ENCODE measurements at places on chromosomes 11 and 22.
A peak's percentile ranks its signal among the peaks of the same experiment; 100 is the strongest.

DNA sequence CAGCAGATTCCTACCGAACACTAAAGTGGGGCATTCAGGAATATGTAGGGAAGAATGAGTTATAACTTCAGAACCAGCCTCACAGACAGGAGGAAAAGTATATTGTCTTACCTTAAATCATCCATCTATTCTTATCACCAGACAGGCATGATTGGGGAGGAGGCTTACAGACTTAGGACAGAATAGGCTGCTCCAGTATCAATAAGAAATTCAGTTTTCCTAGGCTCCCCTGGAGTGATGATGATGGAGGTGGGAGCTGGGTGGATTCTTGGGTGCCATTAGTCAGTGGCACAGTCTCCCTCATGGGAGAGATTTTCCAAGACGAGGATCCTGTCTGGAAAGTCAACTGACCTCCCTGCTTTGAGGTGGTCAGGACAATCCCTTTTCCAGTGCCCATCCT lies 225.0 kb downstream of the AASDHPPT start:
- DNase-seq = no peak

DNA sequence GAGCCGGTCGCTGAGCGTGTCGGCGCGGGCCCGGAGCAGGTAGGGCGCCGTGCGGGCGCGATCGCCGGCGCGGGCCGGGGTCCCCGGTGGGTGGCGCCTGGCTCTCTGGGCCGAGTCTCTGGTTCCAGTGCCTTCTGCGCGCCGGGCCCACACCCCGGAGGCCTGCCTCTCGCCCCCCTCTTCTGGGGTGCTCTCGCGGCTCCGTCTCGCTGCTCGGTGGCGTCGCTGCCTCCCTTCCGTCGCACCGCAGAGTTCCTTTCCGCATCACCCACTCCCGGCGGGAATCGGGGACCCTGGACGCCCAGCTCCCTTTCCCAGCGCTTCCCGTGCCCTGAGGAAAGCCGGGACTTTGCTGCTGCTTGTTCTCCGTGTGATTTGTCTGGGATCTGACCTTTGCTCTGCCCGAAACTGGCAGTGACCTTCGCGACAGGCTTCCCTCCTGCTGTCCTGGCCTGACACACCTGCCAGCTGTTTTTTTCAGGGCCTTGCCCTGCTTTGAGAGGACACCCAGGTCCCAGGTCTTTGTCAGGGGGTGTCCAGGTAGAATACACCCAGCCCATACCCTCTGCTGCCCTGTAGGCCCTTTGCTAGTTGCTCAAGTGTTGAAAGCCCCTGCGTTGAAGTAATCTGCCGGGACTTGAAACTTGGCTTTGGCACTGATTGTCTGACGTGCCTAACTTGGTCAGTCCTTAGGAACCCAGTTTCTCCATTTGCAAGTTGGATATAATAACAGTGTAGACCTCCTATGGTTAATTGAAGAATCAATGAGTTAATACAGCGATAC lies 711 bp downstream of the FDX1 start:
- peak; percentile 48 for DNase-seq

DNA sequence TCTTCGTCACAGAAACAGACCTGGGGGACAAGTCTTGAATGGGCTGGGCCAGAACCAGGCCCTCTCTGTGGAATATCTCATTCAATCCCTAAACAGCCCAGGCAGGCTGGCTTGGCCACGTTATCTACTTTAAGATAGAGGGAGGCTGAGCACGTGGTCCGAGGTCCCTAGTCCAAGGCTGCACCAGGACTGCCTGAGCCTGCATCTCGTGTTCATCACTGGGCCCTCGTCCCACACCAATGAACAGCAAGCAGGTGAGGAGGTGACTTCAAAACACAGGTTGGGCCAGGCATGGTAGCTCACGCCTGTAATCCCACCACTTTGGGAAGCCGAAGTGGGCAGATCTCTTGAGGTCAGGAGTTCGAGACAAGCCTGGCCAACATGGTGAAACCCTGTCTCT lies 20.3 kb upstream of the FGF3 start:
- no peak for DNase-seq

DNA sequence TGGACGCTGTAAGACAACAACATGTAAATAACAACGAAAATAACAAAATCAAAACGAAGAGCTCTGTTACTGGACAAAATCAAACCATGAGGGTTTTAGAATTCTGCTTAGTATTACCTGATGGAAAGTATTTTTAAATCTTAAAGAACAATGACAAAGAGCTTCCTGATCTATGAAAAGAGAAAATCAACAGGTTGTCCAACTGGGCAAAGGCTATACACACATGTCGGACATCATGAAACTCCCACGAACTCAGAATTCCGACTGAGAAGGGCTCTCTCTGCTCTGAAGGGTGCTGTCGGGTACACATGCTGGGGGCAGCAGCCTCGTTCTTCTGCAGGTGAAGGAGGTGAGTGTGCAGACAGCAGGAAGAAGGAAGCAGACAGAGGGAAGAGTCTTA lies 25.8 kb downstream of the CERK start:
- DNase-seq = no peak

GRCh38 chr11:133841279-133842043 lies 3.9 kb downstream of the SPATA19 start:
- DNase-seq = no peak

GRCh38 chr22:46801331-46801811 lies 38.9 kb downstream of the TBC1D22A start:
- no peak for DNase-seq

DNA sequence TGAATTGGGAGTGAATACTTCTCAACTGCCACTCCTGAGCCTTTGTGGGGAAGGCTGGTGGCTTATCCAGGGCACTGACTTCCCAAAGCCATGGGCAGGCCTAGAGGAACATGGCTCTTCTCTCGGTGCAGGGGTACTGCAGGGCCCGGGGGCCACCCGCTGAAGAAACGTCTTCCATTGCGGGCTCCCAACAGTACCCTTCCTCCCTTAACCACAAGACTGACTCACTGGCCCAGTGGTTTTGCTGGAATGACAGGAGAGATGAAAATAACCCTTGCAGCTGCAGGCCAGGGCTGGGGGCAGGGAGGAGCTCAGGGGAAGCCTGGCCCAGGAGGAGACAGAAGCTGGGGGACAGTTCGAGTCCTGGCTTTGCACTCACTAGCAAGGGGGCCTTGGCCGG lies 13.5 kb downstream of the TXN2 start:
- DNase-seq = peak; percentile 97

DNA sequence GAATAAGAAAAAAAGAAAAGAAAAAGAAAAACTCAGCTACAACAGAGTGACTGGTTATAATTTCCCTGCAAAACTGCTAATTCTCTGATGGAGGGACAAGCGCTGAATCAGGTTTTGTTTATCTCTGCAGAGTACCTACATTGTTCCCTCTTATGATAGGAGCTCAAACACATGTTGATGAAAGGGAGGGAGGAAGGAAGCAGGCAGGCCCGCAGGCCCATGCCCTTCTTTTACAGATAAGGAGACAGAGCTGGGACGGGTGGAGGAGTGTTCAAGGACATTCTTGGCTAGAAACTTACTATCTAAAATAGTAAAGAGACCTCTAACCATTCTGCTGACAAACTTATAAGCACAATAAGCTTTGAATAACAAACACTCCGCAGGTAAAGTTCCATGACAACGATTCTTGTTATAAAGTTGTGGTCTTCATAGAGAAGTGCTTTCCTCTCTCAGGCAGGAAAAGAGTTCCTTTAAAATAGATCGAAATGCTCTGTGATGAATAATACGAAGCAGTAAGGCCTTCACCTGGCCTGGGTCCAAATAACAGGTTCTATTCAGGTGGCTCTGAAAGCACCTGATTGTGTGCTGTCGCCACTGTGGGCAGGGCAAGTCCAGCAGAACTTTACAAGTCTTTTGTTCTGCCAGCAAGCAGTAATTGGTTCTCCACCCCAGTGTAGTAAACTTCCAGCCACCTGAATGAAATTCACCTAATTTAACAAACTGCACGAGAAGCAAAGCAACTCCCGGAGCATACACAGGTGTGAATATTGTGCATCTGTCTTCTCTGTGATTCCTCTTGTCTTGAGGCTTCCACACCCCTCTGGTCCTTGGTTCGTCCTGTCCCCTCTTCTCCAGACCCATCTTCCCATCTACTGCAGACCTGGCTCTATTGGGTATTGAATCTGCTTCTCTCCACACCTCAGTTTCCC lies 15.3 kb upstream of the MICAL2 start:
- DNase-seq = no peak

DNA sequence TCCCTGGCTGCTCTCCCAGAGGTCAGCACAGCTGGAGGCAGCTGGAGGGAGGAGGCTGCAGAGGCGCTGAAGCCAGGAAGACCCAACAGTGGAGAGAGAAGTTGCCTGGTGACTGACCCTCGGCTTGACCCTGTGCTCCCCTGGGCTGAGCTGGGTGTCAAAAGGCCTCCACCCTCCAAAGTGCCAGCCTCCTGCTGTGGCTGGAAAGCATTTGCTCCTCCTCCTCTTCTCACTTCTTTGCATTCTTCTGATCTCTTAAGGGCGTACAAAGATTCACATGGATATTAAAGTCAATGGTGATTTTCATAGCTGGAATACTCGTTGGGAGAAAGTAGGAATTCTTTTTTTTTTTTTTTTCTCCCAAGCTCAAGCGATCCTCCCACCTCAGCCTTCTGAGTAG lies 91.7 kb downstream of the MED15 start:
- DNase-seq = no peak

DNA sequence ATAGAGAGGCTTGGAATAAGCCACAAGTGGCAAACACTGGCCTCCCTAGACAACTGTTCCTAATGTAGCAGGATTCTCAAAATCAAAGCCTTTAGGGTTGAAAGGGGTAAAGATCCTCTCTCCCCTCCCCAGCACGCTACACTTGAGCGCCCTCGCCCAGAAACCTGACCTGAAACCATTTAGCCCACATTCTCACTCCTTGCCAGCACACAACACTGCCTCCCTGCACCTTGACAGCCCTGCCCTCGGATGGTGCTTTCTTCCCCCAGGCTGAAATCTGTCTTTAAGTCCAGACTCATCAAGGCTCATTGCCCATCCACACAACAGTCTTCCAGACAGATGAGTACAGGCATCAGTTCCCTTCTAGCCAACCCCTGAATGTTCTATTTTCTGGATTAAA lies 26.5 kb downstream of the CWC15 start:
- DNase-seq = no peak

GRCh38 chr22:30348809-30349208 lies 7.9 kb downstream of the SF3A1 start:
- peak; percentile 33 for DNase-seq

DNA sequence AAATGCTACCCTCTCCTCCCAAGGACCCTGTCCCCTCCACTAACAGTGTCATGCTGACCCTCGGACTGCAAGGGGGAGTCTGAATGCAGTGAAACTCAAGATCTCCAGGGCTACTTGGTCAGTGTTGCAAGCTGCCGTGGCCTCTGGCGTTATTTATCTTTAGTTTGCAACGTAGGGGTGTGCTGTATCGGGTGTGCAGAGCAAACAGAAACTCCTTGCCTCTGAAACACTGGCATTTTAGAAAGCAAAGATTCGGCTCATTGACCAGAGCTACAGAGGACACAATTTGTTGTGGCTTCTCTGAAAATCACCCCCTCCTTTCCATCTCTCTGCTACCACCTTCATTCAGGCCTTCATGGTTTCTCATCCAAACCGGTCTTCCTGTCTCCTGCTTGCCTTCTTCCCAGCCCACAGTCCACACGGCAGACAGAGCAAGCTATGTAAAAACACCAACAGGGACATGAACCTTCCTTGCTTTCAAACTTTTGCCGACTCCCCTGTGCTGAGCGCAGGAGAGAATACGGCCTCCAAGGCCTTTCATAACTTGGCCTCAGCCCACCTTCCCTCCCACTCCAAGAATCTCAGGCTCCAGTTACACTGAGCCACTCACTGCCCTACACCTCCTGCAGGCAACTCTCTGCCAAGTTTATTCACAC lies 14.9 kb downstream of the FZD4 start:
- DNase-seq = peak; percentile 27

Measured in EH (cell line).